CD4-positive, alpha-beta memory T cell (primary cell): ENCODE measurements at places on chromosomes 7 and 10.

GRCh38 chr10:18059826-18060559, 80.2 kb upstream of the CACNB2 start:
- DNase-seq: no peak

DNA sequence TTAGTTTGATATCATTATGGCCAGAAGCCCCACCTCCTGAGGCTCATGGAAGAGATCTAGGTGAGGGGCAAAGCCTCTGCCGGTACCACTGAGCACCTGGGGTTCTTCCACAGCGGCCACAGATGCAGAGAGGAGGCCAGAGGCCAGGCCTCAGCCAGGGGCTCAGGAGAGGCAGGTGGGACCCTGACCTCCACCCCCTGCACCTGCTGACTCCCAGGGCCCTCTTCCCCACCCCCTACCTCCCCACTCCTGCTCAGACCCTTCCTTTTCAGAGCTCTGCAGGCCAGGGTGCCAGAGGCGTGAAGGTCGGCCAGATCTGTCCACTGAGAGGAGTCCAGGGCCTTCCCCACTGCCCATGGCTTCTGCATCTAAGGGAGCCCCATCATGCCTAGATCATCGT, 178.7 kb upstream of the PPP2R2D start:
- DNase-seq: no peak

GRCh38 chr7:134962270-134962780, 24.0 kb upstream of the AGBL3 start:
- DNase-seq: no peak

- DNase-seq: no peak
Observed at GRCh38 chr7:116630357-116630756, 41.6 kb upstream of the MET start.

- no peak for DNase-seq
Observed at GRCh38 chr10:130932326-130933007, 379.1 kb downstream of the TCERG1L start.

- DNase-seq: no peak
Observed at GRCh38 chr7:111765751-111766643, 203.7 kb upstream of the IMMP2L start.

GRCh38 chr7:100127866-100128636, 1.3 kb downstream of the MBLAC1 start:
- no peak for DNase-seq

GRCh38 chr7:134353411-134353810, 36.7 kb upstream of the SLC35B4 start:
- DNase-seq: no peak

DNA sequence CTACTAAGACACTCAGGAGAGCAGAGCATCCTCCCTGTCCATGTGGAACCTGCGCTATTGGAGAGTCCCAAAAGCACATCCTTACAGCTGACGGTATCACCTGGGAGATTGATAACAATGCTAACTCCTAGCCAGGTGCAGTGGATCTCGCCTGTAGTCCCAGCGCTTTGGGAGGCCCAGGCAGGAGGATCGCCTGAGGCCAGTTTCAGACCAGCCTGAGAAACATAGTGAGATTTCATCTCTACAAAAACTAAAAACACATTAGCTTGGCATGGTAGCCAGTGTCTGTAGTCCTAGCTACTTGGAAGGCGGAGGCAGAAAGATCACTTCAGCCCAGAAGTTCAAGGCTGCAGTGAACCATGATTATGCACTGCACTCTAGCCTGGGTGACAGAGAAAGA, 174.9 kb downstream of the ARHGAP12 start:
- no peak for DNase-seq

- DNase-seq: no peak
Observed at GRCh38 chr10:34884272-34884952, 69.3 kb upstream of the PARD3 start.

GRCh38 chr7:14691597-14692203, 210.9 kb downstream of the DGKB start:
- DNase-seq: no peak

GRCh38 chr10:32961895-32962369, 3.9 kb upstream of the ITGB1 start:
- no peak for DNase-seq

DNA sequence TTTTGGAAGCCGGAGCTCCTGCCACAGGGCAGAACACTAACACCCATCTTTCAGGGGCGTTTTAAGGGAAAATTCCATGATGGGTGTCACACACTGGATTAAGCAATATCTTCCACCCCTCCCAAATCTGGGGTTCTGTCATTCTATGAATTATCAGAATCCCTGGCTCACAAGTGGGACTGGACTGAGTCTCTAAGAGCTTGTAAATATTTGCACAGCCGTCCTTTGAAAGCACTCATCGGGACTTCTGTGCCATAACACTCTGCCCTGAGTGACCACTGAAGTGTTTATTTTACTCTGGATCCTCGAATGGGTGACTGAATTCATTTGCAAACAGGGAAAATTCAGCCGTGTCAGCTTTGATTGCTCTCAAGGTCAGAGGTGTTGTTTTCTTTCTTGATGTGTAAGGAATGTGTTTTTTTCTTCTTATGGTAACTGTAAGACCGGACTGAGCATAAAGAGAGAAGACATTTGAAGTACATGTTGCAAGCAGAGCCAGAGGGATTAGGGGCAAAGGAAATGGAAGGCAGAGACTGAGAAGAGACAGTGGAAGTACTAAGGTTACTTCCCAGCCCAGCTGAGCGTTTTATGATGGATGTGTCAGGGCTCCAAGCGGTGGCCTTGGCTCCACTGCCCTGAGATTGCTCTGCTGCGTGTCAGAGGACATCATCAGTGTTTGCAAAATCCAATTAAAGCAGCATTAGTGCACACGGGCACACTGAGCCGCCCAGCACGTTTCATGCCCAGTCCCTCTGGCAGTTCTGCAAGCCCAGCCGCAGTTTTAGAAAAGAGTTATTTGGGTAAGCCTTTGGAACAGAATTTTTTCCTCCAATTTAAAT, 17.7 kb upstream of the GTPBP4 start:
- no peak for DNase-seq

DNA sequence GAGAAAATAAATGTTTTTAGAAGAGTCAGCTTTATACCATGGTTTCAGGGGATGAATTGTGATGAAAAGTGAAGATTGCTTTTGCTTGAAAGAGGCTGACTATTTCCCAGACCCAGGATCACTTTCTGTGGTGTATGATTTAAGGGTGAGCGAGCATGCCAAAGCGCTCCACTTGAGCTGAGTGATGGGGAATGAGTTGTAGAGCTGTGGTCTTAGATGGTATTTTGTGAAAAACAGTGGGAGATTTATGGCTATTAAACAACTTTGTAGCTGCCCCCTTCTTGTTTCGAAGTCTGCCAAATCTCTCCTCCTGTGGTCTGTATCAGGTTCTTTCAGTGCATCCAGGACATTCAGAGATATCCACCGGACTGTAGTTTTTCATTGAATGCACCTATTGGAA, 888.2 kb downstream of the LRMDA start:
- DNase-seq: no peak

GRCh38 chr7:110685899-110686298, 405.0 kb upstream of the LRRN3 start:
- no peak for DNase-seq

DNA sequence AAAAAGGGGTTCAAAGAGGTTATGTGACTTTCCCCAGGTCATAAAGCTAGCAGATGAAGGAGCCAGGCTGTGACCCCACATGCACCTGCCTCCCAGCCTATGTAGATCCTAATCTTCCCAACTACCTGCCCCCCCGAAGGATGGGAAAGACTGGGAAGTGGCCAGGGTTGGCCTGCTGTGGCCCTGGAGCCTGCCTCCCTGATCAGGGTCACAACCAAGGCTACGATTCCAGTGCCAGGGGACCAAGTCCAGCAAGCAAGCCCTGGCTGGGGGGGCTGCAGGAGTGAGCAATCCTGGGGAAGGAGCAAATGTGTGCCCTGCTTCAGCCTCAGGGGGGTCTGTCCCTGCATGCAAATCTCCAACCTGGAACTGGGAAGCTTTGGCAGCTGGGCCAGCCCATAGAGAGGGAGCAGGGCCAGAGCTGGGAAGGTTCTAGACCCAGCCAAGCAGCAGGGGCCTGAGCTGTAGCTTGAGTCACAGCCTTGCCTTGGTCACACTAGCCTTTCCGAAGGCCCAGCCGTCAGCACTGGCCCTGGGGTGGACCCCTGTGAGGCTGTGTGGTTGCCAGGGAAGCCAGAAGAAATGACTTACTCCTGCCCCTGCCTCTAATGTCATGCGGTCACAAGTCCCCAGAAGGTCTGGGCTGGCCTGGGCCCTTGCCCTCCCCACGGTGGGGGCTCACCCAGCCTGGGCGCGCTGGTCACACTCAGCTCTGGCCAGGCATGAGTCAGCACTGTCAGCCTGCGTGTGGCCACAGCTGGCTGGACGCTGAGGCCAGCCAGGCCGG, 96.4 kb upstream of the ZMIZ1 start:
- DNase-seq: no peak

DNA sequence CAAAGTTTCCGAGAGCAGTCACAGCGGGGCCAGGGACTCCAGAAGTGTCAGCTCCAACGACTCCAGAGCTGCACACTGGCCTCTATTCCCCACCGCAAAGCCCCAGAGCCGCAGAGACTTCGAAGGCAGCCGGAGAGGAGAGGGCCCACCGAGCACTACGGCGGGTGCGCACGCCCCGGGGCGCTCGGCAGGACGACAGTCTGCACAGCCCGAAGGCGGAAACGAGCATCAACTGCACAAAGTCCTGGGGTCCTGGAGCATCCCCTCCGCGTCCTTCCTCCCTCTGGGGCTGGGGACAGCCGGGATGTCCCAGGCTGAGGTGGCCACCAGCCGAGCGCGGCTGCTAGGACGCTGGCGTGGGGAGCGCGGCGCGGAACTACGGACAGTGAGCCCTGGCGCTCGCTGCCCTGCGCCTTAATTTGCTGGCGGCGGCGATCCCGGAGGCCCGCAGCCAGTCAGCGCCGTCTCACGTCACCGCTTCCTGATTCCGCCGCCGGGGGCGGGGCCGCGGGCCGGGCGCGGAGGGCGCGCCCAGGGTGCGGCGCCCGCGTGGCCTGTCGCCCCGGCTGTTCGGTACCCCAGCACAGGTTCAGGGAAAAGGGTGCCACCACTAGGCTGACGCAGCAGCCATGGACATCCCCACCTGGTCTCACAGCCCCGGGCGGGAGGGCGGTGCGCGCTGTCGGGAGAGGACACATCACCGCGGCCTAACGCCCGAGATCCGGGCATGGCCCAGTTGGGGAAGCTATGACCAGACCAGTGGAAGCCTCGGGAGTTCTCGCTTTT, at the start of gene TBX20:
Gene TBX20 (minus strand): TSS at position 391 of the 786 bp plus-strand sequence. CDS start 480 bp downstream, outside the sequence.
- DNase-seq: no peak

DNA sequence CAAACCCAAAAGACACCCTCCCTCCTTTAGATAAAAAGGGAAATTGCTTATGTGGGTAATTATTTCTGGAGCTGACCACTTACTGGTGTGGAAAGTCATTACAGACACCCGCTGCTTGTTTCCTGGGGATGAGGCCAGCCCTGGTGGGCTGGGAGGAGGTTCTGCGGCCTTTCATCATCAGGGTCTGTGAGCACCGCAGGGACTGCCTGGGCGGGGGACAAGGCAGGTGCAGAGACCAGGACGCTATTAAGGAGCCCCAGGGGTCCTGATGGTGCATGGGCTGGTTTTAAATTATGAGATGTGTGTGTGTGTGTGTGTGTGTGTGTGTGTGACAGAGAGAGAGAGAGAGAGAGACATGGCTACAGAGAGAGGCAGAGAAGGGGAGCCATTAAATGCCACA, 171.2 kb downstream of the DNAJB6 start:
- DNase-seq: no peak

GRCh38 chr7:86925221-86925620, 134.2 kb downstream of the ELAPOR2 start:
- no peak for DNase-seq
